ENCODE measurements at places on chromosomes 3 and 15.

DNA sequence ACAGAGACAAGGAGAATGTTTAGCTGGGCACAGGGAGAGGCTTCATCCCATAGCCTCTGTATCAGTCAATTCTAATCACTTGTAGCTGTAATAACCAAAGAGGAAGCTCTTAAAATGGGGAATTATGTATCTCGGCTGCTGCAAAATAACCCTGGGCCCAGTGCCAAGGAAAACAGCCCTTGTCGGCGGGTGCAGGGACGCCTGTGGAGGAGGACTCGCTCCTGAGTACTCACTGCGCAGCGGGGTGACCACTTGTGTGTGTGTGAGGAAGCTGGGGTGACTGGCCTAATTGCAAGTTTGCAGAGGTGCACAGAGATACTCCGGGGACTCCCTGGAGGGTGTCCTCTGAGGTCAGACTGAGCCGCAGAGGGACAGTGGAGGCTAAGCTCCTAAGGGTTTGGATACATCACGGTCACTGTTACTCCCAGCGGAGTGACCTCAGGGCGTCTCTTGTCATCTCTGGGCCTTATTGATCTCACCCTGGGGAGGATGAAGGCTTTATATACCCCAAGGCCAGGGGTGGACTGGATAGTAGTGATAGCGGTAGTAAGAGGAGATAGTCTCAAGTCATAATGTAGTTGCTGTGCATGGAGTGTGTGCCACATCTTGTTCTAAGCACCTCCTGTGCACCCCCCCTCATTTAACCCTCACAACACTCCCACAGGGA lies 37.2 kb downstream of the SLC6A6 start:
- DNase-seq = no peak

DNA sequence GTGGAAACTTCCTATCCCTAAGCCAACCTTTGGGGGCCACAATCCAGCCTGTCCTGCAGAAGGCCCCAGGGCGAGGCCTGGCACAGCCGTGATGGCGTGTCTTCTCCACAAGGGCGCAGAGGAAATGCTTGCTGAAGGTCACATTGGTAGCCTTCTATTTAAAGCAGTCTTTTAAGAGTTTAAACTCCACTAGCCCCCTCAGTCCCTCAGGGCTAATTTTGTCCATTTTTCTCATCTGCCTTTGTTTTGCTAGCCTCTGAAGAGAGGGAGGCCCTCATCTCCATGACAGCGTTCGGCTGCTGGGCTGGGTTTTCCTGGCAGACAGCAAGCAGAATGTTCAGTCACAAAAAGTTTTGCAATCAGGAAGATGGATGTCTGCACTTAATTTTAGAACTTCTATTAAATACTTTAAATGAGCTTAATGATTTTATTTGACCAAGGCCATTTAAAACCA lies 40.8 kb downstream of the RARB start:
- peak; percentile 17 for DNase-seq

GRCh38 chr3:15329046-15330005 lies 3.1 kb downstream of the SH3BP5 start:
- DNase-seq = no peak

GRCh38 chr3:130849091-130849552 lies 44.8 kb upstream of the ATP2C1 start:
- DNase-seq = no peak

GRCh38 chr3:53137835-53138446 lies 7.7 kb upstream of the RFT1 start:
- no peak for DNase-seq
